Fibroblast of the conjunctiva (primary cell): ENCODE measurements at places on chromosomes 5 and 9.
A peak's percentile ranks its signal among the peaks of the same experiment; 100 is the strongest.

DNA sequence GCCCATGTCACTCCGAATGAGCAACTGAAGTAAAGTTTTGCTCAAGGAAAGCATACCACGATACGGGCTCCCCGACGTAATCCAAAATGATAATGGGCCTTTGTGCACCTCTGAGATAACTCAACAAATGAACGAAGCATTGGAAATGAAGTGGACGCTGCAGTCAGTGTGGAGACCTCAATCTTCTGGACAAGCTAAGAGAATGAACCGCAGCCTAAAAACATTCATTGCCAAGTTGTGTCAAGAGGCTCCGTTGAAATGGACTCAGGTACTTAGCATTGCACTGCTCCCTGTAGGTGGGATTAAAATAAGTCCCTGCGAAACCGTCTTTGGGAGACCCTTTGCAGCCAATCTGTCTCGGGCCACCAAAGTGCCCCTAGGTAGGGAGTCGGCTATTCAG is 3.9 kb upstream of the LCN9 start:
- no peak for DNase-seq

DNA sequence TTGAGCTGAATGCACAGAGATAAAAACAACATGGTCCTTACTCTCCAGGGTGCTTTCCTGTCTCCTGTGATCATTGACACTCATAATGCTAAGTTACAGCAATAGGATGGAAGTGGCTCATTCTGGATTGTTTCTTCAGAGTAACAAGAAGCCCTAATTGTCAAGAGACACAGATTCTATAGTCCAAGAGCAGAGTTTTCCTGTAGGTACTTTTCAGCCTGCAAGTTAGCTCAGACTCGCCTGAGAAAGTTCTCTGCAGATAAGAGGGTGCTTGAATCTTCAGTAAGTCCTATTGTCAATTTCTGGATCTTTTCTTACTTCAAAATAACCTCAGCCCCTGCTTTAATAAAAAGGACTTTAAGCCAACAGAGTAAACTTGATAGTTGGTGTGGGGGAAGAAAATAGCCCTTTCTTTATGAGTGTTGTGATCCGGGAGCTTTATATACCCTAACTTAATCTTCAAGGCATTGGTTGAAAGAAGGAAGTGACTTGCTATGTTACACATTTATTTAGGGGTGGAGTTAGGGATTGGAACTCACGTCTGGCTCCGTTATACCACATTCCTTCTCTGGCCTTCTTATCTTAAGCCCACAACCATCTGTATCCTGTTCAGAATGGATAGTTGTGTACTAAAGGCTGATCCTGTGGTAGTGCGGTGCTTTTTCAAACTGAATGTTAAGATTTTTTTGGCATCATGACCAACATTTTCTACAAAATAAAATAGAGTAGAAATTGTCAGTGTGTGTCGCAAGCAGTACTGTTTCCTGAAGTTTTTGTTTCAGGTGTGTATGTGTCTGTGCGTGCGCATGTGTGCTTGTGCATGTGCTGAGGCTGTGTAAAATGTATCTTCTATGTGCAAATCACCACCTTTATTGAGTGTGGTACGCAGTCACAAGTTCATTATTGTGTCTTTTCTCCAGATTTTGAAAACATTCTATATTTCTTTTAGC is 173.9 kb downstream of the WDR70 start:
- DNase-seq = no peak

DNA sequence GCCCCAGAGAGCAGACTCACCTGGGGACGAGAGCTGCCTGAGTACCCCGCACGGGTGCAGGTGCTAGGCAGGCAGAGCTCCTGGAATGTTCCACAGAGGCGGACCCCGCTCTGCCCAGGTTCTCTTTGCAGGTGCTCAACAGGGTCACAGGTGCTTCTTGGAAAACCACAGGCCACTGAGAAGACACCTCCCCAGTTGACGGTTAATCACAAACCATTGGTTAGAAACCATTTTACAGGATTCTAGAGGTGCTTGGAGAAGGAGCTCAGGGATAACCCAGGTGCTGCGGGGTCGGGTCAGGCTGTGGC is 17.3 kb upstream of the SLC6A19 start:
- no peak for DNase-seq

- DNase-seq = peak; percentile 52
Observed at GRCh38 chr5:139443831-139444453, 4.6 kb upstream of the DNAJC18 start.

DNA sequence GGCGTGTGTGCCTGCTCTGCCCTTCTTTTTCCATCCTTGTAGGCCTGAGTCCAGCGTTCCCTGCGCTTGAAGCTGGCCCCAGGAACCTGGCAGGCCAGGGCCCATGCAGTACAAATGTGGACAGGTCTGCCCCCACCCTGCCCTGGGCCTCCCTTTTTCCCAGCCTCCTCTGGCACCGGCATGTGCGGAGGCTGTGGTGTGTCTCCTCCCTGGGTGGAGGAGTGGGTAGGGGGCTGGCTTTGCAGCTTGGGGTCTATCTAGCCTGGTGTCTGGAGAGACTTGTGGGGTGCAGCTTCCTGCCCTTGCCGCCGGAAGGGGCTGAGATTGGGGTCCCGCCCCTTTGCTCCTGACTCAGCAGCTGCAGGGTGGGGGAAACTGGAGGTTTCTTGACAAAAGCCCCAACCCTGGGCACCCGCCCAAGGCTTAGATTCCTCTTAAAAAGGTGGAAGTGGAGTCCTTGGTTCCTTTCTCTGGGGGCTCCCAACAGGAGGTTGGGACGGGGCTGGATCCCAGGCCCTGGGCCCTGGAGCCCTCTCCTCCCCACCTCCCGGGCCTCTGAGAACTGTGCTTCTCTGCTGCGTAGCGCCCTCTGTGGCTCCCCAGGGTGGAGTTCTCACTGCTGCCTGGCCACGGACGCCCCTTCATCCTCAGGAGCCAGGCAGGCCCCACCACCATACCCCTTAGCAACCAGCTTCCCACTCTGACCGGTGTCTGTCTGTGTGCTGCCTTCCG is 18.0 kb downstream of the RXRA start:
- DNase-seq = no peak

- no peak for DNase-seq
Observed at GRCh38 chr5:40826489-40827187, 8.4 kb downstream of the RPL37 start.

- no peak for DNase-seq
Observed at GRCh38 chr9:19895006-19895405, 106.2 kb upstream of the SLC24A2 start.

GRCh38 chr9:3497401-3497800 is 28.4 kb downstream of the RFX3 start:
- DNase-seq = no peak

DNA sequence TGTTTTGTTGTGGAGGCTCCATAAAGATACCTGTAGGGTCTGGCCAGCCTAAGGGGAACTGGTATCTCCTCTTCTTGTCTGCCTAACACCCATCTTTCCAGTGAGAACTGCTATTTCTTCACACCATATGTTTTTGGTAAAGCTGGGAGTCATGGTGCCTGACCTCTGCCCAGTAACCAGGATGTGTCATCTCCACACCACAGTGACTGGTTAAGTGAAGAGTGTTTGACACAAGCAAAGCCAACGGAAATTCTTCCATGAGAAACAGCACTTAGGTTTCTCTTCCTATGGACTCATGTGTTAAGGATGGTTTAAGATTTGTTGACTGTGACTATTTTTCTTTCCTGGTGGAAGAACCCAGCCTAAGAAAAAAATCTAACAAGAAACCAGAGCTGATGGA is 111.5 kb downstream of the HTR4 start:
- DNase-seq = no peak

- DNase-seq = no peak
Observed at GRCh38 chr5:76143884-76144283, 60.7 kb downstream of the SV2C start.

GRCh38 chr5:147081311-147081764 is 153.5 kb upstream of the STK32A start:
- no peak for DNase-seq

DNA sequence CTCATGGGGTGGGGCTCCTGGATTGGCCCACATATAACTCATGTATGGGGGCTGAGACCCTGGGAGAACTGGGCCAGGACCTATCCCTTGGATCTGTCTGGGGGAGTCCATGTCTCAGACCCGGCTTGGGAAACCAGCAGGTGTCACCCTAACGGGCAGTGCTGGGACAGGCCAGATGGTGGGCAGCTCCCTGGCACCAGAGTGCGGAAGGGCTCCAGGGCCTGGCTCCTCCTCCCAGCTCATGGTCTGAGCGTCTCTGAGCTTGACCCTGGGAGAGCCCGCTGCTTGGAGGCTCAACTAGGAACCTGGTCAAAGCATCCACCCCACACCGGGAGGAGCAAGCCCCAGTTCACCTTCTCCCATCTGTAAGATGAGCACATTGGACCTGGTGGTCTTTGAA is 15.5 kb upstream of the NCS1 start:
- DNase-seq = no peak

DNA sequence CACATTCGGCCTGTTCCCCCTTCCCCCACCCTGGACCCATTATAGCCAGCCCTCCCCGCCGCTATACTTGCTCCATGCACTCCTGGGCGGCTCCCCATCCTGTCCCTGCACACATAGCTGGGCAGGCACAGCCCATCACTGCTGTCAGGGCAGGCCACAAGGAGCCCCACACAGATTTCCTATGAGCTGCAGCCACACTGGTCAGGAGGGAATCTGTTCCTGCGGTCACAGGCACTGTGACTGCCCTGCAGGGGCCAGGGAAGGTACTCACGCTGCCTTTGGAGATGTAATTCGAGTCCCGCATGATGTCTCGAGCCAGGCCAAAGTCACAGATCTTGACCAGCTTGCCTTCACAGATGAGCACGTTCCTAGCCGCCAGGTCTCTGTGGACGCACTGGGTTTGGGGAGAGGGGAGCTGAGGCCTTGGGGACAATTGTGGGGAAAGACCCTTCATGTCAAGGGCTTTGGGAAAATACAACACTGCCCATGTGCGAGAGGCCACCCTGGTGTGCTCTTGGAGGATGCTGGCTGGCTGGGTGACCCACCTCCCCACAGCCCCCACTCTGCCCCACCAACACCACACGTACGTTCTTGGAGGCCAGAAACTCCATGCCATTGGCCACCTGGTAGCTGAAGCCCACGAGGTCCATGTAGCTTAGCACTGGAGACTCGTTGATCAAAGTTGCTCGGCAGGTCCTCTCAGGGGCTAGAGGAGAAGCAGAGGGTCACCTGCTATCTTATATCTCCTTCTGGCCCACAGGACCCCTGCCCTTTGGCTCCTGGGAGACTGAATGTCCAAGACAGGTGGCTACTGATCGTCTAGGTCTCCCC is 34.5 kb upstream of the CSF1R start:
- no peak for DNase-seq

GRCh38 chr5:6692906-6693305 is 20.3 kb upstream of the TENT4A start:
- DNase-seq = no peak

DNA sequence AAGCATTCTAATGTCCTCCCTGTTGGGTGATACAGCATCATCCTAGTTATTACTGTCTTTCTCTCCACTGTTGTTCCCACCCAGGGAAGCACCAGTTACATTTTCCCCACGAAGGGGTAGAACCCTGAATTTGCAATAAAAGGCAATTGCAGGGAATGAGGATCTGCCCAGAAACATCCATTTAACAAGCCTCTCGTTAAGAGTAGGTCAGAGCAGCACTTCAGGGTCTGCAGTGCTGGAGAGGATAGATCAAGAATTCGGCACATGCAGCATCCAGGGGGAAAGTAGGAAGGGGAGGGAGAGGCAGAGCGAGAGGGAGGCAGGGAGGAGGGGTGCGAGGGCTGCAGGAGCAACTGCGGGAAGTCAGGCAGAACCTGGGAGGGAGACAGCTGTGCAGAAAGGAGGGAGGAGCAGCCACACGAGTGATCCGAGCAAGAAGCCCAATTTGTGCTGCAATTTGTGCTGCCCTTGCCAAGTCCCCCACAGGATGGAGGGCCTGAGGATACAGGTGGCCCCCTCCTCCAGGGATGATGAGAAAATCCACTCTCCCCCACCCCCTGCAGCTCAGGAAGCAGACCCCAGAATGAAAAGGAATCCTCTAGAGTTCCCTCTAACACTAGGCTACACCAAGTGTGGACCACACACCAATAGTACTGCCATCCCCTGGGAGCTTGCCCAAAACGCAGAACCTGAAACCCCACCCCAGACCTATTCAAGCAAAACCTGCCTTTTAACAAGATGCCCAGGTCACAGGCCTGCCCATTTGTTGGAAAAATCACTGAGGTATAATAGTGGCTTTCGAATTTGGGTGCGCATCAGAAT is 62.2 kb downstream of the EPB41L4B start:
- DNase-seq = no peak

DNA sequence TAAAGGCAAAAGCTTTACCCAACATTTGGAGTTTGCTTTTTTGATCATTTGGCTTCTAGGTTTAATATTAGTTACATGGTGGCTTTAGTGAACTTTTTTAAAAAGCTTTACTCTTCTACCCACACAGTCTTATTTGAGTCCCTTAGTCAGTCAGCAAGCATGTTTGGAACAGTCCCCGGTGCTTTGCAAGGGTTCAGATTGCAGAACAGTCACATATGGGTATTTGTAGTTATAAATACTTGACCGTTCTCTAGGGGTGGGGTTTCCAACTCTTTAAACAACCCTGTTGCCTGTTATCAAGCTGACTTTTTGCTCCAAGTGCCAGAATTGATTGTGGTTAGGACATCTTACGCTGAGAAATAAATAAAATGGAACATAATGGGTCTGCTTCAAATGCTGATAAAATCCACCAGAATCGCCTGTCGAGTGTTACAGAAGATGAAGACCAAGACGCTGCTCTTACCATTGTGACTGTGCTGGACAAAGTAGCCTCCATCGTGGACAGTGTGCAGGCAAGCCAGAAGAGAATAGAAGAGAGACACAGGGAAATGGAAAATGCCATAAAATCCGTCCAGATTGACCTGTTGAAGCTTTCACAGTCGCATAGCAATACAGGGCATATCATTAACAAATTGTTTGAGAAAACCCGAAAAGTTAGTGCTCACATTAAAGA is at the start of gene CAVIN4:
TSS of gene CAVIN4 (plus strand) at position 304 of the 673 bp plus-strand sequence. CDS start at position 369, 65 bp downstream.
- no peak for DNase-seq

GRCh38 chr9:91642771-91643170 is 219.1 kb upstream of the NFIL3 start:
- no peak for DNase-seq

- DNase-seq = no peak
Observed at GRCh38 chr5:14173377-14174229, 30.5 kb downstream of the TRIO start.
